ENCODE measurements at places on chromosomes 7 and 10.

DNA sequence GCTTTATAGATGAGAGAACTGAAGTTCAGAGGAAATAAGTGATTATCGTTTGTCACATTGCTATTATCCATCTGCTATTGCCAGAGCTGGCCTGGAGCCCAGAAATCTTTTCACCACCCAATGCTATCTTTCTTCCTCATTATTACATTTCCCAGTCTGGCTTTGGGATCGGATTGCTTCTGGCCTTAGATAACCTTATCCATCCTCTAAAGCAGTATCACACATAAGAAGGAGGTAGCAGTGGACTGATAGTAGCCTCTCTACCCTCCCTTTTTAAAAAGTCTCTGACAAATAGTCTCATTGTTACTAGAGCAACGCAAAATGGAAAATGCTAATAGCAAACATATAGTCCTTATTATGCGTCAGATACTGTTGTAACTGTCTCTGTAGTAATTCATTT, 1.3 kb upstream of the CLDN12 start:
- DNase-seq, result peak; percentile 56

DNA sequence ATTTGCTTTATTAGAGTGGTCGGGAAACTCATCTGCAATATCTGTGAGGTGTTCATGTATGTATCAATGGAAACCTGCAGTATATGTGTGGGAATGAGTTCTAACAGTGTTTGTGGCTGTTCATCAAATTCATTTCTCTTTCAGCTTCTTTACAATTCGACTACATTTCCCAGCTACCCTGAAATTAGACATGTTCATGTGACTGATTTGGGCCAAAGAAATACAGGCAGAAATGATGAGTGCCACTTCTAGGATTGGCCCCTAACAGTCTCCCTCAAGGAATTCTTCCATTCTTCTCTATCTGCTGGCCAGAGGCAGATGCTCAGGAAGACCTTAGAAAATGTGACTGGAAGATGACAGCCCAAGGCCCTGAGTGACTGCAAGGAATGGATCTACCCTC, 114.8 kb upstream of the WAC start:
- no peak for DNase-seq

DNA sequence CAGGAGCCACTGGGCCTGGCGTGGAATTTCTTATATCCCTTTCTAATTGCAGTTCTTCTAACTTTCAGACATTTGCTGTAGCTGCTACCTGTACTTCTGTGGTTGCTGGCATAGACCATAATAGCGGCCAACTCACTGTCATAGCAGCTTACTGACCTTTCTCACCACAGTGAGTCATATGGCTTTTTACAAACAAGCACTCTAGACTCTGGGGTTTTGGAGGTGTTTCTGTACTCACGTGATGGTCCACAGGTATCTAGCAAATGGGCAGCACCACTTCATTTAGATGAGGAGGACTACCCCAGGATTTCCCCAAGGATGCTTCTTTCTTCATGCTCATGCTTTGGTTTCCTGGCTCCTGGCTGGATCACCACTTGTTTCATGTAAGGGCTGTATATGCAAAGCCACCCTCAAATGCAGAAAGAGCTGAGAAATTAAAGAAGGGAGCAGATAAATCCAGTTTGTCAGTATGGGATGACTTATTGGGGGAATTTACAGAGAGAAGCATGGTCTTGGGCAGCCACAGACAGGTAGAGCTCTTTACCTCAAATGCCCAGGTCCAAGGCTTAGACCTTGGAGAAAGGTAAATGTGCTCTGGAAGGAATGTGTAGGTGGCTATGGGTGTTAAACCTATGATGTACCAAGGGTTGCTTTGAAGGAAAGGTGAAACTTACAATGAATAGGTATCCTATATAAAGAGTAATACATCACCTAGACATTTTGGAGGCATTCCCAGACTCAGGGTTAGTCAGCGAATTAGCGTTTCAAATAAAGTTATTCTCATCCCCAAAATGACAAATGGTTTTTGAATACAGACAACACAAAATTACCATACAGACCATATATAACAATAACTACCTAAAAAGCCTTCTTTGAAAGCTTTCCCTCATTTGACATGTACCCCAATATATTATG, 15.9 kb upstream of the SLC25A16 start:
- peak; percentile 63 for DNase-seq

- peak; percentile 45 for DNase-seq
Measured at GRCh38 chr7:130189343-130189742, 15.9 kb downstream of the TMEM209 start.

DNA sequence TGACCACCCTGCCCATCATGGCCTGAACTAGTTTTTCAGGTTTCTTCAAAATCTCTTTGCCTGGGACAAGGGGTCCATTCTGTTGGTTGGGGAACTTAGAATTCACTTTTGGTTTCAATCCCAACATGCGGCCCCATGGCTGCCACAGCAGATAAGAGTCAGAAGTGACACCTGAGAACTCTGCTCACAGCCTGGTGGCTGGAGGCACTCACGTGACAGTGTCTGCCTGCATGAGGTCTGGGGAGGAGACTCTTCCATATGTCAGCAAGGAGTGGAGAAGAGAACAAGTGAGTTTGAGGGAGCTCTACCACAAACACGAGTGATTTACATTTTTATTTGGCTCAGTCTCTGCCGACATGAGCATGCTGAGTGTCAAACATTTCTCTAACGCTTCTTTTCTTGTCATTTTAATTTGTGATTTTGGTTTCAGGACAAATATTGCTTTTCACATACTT, 370.4 kb downstream of the TNS3 start:
- no peak for DNase-seq

DNA sequence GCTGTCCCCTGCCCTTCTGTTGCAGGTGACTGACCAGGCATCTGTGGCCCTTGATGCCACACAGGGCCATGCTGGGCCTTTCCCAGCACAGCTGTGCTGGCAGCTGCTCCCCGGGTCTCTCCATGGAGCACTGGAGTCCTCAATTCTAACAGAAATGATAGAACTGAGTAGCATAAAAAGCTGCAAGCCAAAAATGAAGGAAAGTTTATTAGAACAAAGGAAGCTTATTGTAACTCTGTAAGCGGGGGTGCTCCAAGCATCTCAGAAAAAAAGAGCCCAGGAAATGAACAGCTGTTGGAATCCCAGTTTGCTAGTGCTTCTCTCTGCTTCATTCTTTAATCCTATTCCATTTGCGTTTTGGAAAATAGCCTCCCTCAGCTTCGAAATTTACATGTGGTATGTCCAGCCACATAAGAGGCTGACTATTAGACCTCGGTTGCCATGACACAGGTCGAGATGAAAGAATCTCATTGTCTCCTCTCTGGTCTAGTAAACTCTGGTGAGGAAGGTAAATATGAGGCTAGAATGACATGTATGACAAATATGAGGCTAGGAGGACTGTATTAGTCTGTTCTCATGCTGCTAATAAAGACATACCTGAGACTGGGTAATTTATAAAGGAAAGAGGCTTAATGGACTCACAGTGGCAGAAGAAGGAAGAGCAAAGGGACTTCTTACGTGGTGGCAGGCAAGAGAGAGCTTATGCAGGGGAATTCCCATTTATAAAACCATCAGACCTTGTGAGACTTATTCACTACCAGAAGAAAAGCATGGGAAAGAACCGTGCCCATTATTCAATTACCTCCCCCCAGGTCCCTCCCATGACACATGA, 23.7 kb downstream of the EPDR1 start:
- DNase-seq, result peak; percentile 85

GRCh38 chr7:32511791-32512190, 16.5 kb downstream of the AVL9 start:
- DNase-seq, result no peak

DNA sequence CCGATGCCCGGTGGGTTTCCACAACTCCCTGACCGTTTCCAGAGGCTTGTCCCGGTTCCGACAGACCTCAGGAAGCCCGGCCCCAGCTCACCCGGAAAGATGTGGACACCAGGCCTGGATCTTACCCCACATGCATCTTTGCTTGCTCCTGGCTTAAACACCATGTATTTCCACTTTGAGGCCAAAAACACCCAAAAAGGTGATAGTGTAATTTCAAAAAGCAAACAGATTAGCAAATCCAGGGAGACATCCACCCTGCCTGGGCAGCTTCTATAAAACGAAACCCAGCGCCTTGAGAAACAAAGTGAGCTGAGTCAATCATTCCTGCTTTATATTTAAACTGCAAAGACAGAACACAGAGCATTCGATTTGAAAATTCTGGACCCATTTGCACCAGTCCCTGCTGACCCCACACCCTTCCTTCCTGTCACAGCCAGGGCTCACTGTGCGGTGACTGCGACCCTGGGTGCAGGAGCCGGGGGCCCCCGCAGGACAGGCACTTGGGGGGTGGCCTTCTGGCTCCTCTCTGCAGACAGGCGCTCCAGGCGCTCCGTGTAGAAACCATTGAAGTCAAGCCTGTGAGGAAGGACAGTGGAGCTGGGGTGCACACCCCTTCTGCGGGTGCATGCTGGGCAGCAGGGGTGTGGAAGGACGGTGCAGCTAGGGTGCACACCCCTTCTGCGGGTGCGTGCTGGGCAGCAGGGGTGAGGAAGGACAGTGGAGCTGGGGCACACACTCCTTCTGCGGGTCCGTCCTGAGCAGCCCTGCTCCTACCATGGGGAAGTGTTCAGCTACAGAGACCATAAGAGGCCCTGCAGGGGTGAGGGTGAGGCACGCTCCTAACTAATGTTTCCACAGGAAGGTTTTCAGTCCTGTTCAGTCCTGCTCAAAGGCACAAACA, 2.9 kb upstream of the ADAM8 start:
- DNase-seq, result no peak

- no peak for DNase-seq
Measured at GRCh38 chr10:131033166-131034085, 278.1 kb downstream of the TCERG1L start.

GRCh38 chr7:94050046-94050445, 45.9 kb upstream of the BET1 start:
- no peak for DNase-seq

DNA sequence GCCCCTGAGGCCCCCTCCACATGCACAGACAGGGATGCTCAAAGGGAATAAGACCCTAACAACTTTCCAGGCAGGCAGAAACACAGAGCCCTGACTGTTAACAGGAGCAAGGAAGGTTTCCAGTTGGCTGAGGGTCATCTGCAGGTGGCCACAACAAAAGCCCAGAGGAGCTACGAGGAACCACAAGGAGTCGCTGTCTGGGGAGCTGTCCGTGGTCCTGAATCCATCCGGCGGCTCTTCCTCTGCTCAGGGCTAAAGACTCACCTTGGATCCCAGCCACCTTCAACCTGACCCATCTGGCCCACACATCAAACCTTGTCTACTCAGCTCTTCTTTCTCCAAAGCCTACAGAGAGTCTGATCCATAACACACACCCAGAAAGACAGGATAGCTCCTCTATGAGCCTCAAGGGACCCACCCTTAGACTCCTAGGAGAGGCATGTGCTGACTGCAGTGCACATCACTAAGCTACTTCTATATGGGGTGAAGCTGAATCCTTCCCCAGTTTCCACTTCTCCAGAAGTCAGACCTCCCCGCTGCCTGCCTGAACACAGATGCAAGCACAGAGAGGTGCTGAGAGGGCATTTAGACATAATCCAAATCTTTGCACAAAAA, 104.0 kb downstream of the SLIT1 start:
- peak; percentile 70 for DNase-seq

GRCh38 chr7:34904987-34905386, 132.3 kb downstream of the DPY19L1 start:
- no peak for DNase-seq

GRCh38 chr7:28062197-28062991, 118.2 kb downstream of the JAZF1 start:
- peak; percentile 75 for DNase-seq

DNA sequence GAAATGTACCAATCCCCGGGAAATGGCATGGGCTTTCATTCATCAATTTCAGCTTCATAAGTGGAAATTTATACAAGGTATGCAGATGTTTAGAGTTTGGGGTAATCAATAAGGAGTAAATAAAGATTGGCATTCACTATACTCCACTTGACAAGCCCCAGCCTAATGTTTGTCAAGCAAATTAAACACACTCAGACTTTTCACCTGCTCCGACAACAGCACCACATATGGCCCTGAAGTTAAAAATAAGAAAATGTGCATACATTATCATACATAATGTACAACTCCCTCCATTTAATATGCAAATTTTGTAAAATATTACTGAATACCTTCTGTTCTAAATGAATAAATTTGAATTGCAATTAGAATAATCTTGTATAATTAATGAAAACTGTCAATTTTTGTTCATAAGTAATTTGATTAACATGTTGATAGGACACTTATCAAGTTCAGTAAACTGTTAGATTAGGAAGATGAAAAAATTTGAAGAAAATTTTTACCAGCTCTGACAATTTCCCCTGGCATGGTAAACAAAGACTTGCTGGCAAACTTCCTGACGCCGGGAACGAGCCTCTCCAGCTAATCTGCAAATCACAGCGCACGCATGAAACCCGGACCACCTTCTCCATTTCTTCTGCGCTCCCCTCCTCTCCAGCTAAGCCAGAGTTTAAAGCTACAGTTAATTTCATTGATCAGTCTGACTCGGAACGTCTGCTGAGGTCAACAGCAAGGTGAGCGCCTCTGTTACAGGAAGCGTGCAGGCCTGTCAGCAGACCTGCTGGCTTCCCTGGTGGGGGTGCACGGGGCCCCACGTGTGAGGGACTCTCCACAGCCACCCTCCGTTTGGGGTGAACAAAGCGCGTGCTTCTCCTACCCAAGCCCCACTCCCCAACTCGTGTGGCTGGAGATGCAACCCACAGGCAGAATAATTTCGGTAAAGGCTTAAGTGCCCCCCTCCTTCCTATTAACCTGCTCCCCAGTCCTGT, 70.7 kb downstream of the EBF3 start:
- no peak for DNase-seq

GRCh38 chr10:133161486-133162109, 1.6 kb downstream of the KNDC1 start:
- DNase-seq, result no peak

DNA sequence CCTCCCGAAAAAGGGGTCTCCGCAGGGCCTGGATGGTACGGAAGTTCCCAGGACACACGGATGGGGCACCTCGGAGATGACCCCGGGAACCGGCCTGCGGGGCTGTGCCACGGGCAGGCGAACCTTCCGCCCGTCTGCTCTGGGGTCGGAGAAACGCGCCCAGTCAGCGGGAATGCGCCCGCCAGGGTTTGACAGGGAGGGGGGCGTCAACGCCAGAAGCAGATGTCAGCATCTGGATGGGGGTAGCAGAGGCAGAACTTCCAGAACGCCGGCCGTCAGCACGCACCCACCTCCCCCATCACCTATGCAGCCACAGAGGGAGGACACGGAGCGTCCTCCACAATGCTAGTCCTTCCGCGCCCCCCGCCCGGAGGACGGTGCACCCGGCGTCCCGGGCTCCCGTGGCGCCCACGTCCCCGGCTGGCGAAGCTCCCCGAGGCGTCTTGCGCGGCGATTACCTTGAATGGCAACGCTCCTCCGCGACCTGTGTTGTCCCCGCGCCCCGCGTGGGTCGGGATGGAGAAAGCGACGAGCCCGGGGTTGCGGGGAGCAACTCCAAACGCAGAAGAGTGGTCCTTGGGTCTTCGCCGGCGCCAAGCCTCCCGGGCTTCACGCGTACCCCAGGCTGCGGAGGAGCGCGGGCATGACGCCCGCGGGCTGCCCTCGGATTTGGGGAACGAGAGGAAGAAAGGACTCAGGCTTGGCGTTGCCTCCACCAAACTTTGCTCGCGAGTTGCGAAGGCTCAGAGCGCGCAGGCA, 561 bp downstream of the FGFR2 start:
- DNase-seq, result no peak
